ENCODE measurements at places on chromosomes 12 and 14.
A peak's percentile ranks its signal among the peaks of the same experiment; 100 is the strongest.

- DNase-seq, result no peak
Measured at GRCh38 chr12:30691122-30691879, 4.4 kb downstream of the IPO8 start.

DNA sequence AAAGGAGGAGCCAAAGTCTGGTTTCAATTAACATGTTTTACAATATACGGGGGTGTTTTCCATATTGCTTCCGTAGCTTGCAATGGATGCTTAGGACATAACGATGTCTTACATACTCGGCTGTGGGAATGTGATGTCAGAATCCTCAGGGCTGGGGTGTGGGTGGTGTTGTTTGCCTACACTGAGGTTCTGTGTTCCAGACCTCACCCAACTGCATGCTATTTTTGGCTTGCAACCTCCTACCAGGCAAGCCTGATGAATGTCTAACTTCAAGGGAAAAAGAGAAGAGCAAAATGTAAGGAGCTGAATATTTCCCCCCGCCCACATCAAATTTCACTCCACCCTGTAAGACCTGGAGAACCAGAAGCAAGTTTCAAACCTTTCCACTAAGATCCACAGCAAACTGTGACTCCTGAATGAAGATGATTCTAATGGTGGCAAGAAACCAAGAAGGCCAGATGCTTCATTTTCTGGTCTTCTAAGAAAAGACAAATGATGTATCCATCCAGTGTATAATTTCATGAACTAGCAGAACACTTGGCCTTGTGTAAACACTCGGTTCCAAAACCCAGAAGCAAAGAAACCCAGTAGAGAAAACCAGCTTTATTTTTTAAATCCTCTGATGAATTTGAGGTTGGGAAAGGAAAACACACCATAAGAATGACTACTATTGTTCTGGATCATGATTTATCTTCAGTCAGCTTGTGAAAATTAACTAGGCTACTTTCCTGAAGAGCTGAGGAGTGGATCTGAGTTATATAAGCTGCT, 227.9 kb downstream of the DACT1 start:
- no peak for DNase-seq

DNA sequence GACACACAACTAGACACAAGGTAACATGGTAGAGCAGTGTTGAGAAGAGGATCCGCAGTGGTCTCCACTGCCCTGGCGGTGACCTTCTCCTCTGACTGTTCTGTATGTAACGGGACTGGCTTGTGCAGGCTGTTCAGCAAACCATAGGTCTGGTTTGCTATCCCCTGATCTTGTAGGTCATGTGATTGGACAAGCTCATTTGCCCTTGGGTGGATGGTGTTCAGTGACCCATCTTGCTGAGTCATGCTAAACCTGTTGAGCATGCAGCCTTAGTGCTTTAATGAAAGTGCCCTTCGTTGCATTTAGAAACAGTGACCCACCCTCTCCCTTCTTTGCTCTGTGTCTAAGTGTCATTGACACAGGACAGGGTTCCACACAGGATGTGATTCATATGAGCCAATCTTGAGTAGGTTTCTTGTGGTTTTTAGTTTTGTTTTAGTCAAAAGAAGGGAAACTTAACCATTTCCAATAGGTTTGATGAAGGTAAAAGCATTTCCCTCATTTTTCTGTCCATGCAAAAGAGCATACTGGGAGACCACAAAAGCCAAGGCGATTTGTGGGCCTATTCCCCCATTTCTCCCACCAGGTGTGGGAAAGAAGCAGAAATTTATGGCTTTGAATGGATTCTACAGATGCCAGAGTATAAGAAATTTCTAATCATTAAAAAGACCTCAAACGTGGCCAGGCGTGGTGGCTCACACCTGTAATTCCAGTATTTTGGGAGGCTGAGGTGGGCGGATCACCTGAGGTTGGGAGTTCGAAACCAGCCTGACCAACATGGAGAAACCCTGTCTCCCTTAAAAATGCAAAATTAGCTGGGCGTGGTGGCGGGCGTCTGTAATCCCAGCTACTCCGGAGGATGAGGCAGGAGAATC, 32.6 kb upstream of the HIF1A start:
- DNase-seq, result no peak

GRCh38 chr12:125092872-125093680, 27.8 kb downstream of the AACS start:
- DNase-seq, result no peak

DNA sequence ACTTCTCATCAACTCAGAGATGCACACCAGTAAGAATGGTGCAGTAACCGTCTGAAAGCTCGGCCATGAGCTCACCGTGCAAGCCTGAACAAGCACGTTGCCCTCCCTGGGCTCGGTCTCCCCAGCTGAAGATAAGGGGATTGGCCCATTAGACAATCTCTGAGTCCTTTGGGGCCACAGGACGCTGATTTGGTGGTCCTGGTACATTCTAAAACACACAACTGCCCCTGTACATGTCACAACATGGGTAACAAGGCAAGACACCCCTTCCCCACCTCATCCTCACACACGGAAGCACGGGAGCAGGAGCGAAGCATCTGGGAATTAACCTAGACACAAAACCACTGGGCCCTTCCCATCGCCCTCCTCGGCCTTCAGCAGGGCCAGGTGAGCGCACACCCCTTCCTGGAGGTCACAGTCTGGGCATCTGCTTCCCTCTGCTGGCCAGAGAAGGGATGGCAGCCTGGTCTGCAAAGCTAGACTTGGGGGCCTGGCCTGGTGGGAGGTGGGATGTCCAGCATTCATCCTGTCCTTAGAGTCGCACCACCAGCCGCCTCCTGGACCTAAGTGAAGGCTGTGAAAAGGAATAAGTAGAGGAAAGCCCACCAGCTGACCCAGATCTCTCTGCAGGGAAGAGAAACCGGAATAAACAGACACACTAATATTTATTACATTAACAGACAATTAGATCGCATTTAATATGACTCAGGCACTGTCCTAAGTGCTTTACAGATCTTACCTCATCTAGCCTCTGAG, 18.9 kb upstream of the SMUG1 start:
- peak; percentile 17 for DNase-seq

GRCh38 chr12:75979181-75979580, 52.4 kb downstream of the PHLDA1 start:
- DNase-seq, result no peak

- no peak for DNase-seq
Measured at GRCh38 chr12:16285586-16285985, 8.1 kb upstream of the SLC15A5 start.

- DNase-seq, result no peak
Measured at GRCh38 chr12:128178966-128179365, 88.0 kb upstream of the TMEM132C start.

- no peak for DNase-seq
Measured at GRCh38 chr14:57492859-57493258, 798 bp downstream of the CCDC198 start.

DNA sequence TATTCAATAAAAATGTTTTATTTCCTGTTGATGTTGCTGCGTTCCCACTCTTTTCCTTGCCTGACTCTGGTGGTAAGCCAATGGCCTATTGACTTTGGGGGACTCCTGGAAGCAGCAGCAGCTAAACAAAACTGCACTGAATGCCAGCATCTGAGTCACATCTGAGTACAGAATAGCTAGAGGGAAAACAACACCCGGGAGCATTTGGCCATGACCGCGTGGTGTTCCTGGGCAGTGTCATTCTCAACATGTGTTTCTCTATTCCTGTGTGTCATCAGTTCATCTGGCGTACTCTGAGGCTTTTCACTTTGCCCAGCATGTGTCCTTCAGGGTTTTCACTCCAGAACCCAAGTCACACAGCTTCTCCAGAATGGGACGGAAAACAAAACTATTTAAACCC, 238.8 kb downstream of the PAWR start:
- DNase-seq, result no peak

DNA sequence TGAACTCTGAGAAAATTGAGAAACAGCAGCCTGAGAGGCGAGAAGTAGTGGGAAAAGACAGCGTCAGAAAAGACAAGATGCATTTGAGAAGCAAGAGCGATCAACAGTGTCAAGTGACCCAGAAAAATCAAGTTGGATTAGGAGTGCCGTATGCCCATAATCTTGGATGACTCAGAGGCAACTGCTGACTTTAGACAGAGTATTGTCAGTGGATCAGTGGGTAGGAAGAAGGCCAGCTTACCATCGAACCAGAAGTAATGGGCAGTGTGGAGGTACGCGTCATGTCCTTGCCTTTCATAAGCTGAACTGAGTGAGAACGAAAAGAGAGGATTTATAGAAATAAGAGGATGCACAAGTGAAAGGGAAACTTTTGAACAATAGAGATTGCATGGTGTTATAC, 151.0 kb upstream of the NAV3 start:
- DNase-seq, result no peak

GRCh38 chr12:116058574-116058973, 218.9 kb downstream of the MED13L start:
- DNase-seq, result no peak
